Fibroblast of the aortic adventitia (primary cell): ENCODE measurements at places on chromosomes 13 and 19. TPM values are rescaled to one million over a fixed set of nuclear protein-coding genes. Genes with fewer than 3 reads are reported as not detected.

The TEX101 gene
- total RNA-seq = not detected in 2 replicates

The THSD8 gene
- total RNA-seq = not detected in 2 replicates

The LGALS14 gene
- not detected in 2 replicates for total RNA-seq

The ZNF846 gene
- total RNA-seq = 14.6 and 46.0 TPM in 2 replicates

The ONECUT3 gene
- total RNA-seq = not detected in 2 replicates

The IGLON5 gene
- not detected in 2 replicates for total RNA-seq

The NLRP5 gene
- total RNA-seq = not detected in 2 replicates

- DNase-seq = no peak
These were observed 1347.3 kb downstream of the PCDH9 start for GRCh38 chr13:65882810-65883209.

DNA sequence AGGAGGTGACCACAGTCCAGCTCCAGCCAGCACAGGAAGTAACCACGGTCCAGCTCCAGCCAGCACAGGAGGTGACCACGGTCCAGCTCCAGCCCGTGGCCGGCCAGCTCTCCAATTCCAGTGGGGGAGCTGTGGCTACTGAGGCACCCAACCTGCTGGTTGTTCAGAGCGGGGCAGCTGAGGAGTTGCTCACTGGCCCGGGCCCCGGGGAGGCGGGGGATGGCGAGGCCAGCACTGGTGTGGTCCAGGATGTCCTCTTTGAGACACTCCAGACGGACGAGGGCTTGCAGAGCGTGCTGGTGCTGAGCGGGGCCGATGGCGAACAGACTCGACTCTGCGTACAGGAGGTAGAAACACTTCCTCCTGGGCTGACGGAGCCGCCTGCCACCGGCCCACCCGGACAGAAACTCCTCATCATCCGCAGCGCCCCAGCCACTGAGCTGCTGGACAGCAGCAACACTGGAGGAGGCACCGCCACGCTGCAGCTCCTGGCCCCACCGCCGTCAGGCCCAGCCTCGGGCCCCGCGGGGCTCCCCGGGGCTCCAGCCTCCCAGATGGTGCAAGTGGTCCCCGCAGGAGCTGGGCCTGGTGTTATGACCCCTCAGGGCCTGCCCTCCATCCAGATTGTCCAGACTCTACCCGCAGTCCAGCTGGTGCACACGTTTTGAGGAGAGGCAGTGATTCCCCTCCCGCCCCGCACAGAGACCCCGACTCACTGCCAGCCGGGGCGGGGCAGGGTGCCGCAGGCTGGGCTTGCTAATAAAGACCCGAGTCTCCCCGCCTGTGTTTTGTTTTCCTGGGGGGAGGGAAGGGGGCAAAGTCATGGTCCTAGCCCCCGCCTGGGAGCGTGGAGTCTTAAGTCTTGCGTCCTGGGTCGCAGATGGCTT lies 1.0 kb upstream of the NAT14 start:
- no peak for DNase-seq

DNA sequence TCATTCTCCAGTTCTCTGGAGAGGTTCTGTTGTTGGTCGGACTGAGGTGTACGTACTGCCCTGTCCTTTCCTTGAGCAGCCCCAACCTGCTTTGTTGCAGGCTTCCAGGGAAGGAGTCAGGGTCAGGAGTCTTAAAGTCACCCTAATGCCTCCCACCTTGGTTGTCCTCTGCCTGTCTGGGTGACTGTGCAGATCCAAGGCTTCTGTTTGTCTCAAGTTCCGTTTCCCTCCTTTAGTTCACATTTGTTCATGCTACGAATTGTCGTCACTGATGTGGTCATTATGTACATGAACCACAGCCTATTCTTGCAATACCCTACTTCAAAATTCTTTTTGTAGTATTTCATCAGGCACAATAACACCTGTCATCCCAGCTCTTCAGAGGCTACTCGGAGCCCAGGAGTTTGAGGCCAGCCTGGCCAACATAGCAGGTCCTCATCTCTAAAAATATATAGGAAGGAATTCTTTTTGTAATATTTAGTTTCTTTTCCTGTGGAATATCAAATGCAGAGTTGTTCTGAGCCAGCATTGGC lies 7.4 kb downstream of the ZNF586 start:
- DNase-seq = no peak
